Cardiac septum (tissue), 1 donor: ENCODE measurements at places on chromosomes 1 and 21. TPM values are rescaled to one million over a fixed set of nuclear protein-coding genes. Genes with fewer than 3 reads are reported as not detected.
A peak's percentile ranks its signal among the peaks of the same experiment; 100 is the strongest.

Gene KIF26B
- 1.1 TPM for total RNA-seq

Gene CFHR5
- total RNA-seq = not detected

Gene OR2T33
- total RNA-seq = not detected

Gene PUSL1
- total RNA-seq = 10.5 TPM

Gene TRIM33
- 23.4 TPM for total RNA-seq

Gene DCST1
- not detected for total RNA-seq

Gene NBPF15
- total RNA-seq = 14.0 TPM

Gene KRTAP11-1
- not detected for total RNA-seq

- DNase-seq = no peak
Measured at GRCh38 chr1:150787455-150787854, 20.6 kb downstream of the CTSK start.

DNA sequence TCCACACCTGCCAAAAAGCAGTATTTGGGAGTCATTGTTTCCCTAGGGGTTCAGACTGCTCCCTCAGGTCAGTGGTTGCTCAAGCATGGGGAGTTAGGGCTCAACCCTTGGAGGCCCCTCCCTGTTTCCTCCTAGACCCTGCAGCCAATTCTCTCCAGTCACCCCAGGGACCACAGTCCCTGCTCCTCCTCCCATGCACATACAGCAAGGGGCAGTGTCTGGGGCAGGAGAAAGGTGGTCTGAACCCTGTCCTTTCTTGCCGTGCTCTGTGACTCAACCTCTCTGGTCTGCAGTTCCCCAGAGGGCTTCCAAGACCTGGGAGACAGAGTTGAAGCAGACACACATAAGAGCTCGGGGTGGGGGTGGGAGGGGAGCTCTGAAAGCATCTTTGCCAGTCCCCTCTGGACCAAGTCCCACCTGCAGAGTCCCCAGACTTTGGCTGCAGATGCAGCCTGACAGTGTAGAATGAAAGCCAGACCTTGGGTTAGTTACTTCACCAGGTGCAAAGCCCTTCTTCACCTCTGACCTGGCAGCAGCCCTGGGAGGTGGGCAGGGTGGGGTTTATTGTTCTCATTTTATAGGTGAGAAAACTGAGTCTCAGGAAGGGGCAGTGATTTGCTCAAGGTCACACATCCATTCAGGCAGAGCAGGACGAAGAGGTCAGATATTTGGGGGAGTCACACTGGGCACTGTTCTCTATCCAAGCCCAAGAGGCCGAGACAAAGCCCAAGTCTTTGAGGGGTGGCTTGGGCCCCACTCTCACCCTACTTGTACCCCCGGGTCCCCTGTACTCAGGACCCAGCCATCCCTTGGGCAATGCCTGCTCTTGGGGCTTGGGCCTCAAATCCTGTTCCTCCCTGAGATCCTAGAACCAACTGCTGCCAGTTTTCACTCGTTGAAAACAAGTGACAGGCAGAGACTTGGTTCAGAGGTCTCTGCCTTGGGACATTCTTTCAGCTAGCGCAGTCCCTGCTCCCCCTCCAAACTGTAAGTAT is 748 bp downstream of the PDZK1IP1 start:
- peak; percentile 66 for DNase-seq

- DNase-seq = no peak
Measured at GRCh38 chr1:242585616-242586359, 61.3 kb upstream of the PLD5 start.

DNA sequence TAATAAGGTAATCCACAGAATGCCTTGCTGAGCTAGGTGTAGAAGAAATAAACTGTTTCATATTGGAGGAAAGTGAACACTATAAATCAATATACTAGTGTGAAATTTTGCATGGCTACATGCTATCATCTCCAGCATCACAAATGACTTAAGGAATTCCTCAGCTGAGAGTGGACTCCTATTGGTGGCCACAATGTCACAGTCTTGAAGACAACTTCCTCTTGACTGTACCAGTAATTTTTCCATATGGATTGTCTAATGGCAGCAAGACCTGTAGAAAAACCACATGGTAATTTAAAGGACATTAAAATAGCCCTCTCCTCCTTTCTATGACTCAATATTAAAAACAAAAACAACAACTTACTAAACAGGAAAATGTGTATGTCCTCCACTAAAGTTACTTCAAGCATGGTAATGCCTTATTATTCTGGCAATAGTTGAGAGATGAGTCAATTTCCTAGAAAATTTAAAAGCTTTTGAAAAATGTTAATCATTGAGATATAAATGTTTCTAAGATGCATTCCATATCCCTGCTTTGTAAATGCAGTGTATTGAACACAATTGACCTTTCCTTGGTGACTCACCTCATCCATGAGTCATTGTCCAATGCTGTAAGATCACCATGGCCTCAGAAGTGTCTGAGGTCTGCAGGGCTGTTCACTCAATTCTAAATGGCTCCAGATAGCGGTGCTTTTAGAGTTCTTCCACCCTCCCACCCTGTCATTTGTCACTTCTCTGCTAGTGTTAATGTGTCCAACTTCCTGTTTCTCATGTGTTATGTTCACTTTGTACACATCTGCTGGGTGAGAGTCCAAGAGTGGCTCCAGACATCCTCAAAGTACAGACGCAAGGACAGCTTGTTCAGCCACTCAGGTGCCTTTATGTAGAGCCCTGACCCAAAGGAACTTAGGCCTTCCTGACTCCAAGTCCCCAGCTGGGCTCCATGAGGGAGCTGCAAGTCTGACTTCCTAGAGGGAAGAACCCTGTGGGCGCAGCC is 32.8 kb upstream of the DNASE2B start:
- DNase-seq = no peak

GRCh38 chr1:22286491-22286890 is 143.6 kb upstream of the WNT4 start:
- DNase-seq = no peak

DNA sequence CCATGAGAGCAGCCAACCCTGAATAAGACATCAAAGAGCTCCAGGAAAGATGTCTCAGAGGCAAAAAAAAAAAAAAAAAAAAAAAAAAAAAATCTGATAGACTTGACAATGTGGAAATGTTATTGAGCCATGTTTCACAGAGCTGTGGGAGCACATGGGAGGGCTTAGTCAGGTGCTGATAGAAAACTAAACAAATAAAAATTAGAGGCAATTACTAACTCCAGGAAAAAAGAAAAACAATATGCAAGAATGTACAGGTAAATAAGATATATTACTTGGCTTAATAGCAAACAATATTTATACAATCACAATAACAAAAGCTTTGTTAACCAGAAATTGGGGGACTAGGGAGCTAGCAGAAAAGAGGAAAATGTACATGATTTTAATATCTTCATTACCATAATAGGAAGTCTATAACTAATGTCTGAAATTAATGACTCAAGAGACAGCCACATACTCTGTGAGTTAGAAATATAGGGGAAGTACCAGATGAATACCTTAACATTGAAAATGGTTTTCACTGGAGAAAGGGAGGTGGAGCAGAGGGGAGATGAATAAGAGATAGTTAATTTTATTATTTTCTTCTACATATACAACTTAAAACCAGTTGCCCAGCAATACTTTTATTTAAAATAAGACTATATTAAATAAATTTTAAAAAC is 16.9 kb upstream of the RGS16 start:
- DNase-seq = no peak

GRCh38 chr1:225407755-225408154 is 20.1 kb downstream of the LBR start:
- DNase-seq = no peak

- DNase-seq = no peak
Measured at GRCh38 chr1:81878538-81878937, 77.8 kb downstream of the ADGRL2 start.

DNA sequence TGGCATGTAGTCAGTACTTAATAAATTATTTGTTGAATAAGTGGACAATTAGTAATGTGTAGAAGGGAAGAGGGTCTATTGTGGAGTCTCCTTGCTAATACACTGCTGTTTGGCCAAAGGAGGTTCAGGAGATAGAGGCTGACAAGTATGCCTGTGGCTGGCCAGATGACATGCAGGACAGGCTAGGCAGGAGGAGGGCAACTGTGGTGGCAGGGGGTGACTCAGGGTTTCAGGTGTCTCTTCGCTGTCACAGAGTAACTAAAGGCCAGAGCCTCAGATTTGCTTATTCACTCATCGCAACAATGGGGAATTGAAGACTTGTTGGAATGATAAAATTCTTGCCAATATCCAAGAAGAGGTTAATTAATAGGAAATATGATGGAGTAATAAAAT is 33.1 kb downstream of the THRAP3 start:
- DNase-seq = no peak

DNA sequence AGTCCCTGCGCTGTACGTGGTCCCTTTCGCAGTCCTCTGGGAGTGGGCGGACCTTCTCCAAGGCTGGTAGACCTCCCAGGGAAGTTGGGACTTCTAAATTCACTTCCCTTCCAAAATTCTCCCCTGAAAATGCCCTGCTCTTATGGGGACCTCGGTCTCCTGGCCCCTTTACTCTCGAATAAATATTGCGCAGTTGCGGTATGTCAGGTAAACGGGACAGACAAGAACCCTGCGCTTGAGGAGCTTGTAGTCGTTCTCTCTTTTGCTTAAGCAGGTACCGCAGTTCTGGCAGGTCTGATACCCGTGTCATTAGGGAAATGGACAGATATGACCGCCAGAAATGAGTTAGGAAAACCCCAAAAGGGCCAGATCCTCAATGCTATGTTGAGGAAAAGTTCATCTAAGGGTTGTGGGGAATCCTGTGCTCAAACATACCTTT is 561 bp downstream of the KIF2C start:
- no peak for DNase-seq

DNA sequence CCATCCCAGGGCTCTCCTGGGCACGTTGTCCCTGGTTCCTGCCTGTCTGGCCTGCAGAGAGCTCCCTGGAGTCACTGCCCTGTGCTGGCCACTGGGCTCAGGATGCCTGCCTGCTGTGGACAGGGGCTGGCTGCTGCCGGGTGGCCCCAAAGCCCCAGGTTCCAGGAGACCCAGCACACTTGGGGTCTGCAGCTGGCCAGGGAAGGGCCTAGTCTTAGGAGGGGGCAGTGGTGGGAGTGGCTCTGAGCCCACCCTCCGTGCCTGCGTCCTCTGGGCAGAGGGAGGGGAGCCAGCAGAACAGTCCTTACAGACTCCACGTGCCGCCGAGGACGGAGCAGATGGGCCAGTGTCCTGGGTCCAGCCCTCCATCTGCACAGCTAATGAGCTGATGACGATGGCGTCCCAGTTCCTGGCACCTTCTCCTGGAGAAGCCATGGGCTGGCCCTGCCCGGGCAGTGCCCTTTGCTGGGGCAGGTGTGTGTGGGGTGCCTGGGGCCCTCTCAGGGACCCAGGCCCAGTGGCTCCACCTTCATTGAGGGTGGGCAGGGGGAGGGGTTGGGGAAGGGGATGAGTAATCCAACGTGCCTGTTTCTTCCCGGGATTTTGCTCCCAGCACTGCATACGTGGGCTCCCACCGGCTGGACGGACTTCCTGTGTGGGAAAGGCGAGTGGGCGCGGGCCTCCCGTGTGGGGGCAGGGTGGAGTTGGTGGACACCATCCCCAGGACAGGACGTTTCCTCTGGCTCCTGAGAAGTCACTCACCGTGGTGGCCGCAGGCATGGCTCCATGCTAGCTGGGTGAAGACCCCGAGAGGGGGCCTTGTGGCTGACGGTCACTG is 6.8 kb upstream of the PLCH2 start:
- no peak for DNase-seq

- DNase-seq = peak; percentile 89
Measured at GRCh38 chr1:81802707-81803430, 2.1 kb downstream of the ADGRL2 start.

DNA sequence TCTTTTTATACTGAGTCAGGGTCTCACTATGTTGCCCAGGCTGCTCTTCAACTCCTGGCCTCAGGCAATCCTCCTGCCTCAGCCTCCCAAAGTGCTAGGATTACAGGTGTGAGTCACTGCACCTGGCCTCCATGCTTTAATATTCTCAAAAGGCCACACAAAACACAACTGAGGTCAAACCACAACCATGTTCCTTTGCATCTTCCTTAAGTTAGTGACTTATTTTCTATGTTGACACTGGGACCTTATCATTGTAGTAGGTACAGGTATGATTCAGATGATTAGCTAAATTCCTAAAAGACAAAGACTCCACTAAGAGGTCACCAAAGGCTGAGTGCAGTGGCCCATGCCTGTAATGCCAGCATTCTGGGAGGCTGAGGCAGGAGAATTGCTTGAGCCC is 131.9 kb upstream of the ATP1B1 start:
- no peak for DNase-seq

DNA sequence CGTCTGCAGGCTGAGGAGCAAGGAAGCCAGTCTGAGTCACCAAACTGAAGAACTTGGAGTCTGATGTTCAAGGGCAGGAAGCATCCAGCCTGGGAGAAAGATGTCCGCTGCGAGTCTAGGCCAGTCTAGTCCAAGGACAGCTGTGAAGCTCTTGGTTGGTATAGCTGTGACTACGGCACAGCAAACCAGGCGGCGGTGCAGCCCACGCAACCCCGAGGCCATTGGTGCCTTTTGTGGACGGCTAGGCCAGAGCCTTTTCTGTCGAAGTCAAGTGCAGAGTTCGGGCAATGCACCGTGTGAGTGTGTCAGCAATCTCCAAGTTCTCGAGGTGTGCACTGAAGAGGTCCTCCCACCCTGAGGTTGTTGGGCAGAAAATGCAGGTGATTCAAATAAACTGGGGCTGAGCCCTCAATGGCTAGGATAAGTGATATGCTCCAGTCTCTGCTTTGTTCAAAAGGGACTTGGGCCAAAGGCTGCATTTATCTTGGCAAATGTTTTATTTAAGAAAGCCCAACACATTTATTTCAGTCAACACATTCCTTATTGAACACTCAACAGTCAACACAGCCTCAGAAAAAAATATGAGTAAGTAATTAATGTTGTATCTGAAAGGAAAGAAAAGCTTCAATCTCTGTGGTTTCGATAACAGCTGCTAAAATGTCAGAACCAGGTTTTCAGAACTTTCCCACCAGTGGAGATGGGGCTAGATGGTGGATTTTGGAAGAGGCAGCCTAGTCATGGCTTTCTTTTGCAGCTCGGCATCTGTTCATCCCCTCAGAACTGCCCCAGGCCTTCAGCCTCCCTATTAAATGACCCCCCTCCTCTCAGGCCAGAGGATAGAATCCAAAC is 78.1 kb upstream of the COX20 start:
- DNase-seq = no peak

- DNase-seq = no peak
Measured at GRCh38 chr1:229093609-229094336, 177.1 kb upstream of the RAB4A start.

GRCh38 chr1:98557895-98558294 is 103.6 kb upstream of the SNX7 start:
- DNase-seq = no peak

- no peak for DNase-seq
Measured at GRCh38 chr1:31345635-31346034, 27.2 kb downstream of the FABP3 start.

DNA sequence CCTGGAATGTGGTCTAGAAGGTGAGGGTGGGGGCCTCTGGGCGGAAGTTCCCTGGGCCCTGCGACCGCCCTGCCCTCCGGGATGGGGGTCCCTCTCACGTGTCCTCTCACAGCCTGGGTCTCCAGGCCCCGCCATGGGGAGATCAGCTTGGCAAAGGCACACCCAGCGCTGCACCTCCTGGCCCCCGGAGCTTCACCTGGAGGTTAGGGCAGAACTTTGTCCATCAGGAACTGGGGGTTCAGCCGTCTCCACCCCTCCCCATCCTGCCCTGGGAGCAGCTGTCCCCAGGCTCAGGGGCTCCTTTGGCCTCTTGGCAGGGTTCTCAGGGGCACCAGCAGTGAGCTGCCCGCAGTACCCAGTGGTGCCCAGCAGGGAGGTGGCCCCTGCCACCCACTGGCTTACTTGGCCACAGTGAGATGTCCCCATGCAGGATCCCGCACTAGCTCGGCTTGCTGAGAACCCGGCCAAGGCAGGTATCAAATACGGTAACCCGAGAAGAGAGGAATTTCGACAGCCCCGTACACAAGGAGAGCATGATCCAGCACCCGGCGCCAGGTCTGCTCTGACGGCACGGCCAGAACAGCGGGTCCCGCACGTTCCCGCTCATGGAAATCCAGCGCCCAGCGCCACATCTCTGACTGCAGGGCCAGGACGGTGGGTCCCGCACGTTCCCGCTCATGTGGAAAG is 36.7 kb downstream of the RRP1 start:
- no peak for DNase-seq
